ENCODE measurements at places on chromosomes 2 and 18. TPM values are rescaled to one million over a fixed set of nuclear protein-coding genes. Genes with fewer than 3 reads are reported as not detected.

DNA sequence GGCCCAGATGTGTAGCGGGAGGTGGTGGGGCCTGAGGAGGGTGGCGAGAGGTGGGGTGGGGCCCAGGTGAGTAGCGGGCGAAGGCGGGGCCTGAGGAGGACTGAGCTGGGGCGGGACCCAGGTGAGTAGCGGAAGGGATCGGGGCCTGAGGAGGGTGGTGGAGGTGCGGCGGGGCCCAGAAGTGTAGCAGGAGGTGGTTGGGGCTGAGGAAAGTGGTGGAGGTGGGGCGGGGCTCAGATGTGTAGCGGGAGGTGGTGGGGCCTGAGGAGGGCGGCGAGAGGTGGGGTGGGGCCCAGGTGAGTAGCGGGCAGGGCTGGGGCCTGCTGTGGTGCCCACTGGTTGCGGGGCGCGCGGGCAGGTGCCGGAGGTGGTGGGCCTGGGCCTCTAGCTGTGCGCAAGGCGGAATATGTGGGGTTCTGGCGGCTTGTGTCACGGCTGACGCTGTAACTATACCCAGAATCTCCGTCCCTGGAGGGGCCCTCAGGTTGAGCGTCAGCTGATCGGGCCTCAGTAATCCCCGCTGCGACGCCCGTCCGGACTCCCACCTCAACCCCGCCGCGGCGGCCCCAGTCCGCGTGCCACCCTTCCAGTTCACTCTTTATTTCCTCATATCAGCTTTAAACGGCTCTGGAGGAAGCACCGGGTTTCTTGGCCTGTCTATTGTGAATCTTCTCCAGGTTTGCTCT lies 866 bp upstream of the SF3B6 start:
- H3K27ac ChIP-seq = peak overlapping the region; percentile 84
- peaks cover 23% of the 10 kb centered on the region for H3K36me3 ChIP-seq
- H3K4me3 ChIP-seq = peak overlapping the region; percentile 83
- DNase-seq = no peak

GRCh38 chr2:129778584-129778877 lies 200.9 kb upstream of the RAB6C start:
- H3K27me3 ChIP-seq = no peaks in the 10 kb centered on the region
- no peaks in the 10 kb centered on the region for H3K4me1 ChIP-seq
- H3K36me3 ChIP-seq = no peaks in the 10 kb centered on the region
- no peak overlapping the region for H3K4me3 ChIP-seq
- no peak for DNase-seq

- no peak overlapping the region for H3K27ac ChIP-seq
- no peak for DNase-seq
- no peaks in the 10 kb centered on the region for H3K27me3 ChIP-seq
- H3K4me1 ChIP-seq = no peaks in the 10 kb centered on the region
- no peaks in the 10 kb centered on the region for H3K36me3 ChIP-seq
Observed at GRCh38 chr2:235964787-235965390, 203.3 kb downstream of the GBX2 start.

- H3K27me3 ChIP-seq = peaks cover 37% of the 10 kb centered on the region
- H3K4me1 ChIP-seq = peaks cover 14% of the 10 kb centered on the region
- H3K36me3 ChIP-seq = no peaks in the 10 kb centered on the region
- H3K4me3 ChIP-seq = peak overlapping the region; percentile 33
- no peak overlapping the region for H3K27ac ChIP-seq
Observed at GRCh38 chr2:127674241-127675209, 805 bp downstream of the LIMS2 start.

- H3K27me3 ChIP-seq = no peaks in the 10 kb centered on the region
- peak within 1 kb of the TSS; percentile 37 for H3K4me3 ChIP-seq
- H3K36me3 ChIP-seq = no peaks in the 10 kb centered on the region
- DNase-seq = peak; percentile 64
- no peaks in the 10 kb centered on the region for H3K4me1 ChIP-seq
Observed at GRCh38 chr18:26133652-26134051, at the start of gene PSMA8. PSMA8 (plus strand) TSS chr18:26133869; CDS start chr18:26133966, 97 bp downstream.

DNA sequence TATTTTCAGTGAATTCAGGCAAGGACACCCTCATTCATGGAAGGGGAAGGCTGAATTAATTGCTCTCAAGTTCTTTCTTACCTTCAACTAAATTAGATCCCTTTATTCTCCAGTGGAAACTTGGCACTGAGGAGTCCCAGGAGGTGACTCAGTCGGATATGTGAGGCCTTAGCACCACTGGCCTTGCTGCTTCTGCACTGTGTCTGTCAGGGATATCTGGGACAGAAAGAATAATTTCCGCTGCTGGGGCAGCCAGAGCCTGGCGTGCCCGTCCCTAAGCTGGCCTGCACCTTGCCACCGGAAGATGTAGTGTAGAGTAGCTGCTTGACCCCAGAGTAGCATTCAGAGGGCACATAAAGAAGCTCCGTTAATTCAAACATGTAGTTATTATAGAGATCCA lies 53.4 kb downstream of the LIMS1 start:
- peaks cover 49% of the 10 kb centered on the region for H3K4me1 ChIP-seq
- H3K4me3 ChIP-seq = no peak overlapping the region
- H3K36me3 ChIP-seq = no peaks in the 10 kb centered on the region
- H3K27ac ChIP-seq = peak overlapping the region; percentile 72

- no peak overlapping the region for H3K4me3 ChIP-seq
Observed at GRCh38 chr2:120969613-120970355, 234.1 kb downstream of the GLI2 start.

- H3K4me1 ChIP-seq = no peaks in the 10 kb centered on the region
- no peaks in the 10 kb centered on the region for H3K27me3 ChIP-seq
- H3K4me3 ChIP-seq = no peak overlapping the region
- DNase-seq = no peak
- H3K27ac ChIP-seq = no peak overlapping the region
Observed at GRCh38 chr2:99554238-99554637, 64.4 kb upstream of the REV1 start.

GRCh38 chr2:105188343-105188742 lies 53.2 kb upstream of the GPR45 start:
- H3K4me3 ChIP-seq = no peak overlapping the region
- no peak for DNase-seq
- peaks cover 12% of the 10 kb centered on the region for H3K4me1 ChIP-seq
- H3K27ac ChIP-seq = no peak overlapping the region

DNA sequence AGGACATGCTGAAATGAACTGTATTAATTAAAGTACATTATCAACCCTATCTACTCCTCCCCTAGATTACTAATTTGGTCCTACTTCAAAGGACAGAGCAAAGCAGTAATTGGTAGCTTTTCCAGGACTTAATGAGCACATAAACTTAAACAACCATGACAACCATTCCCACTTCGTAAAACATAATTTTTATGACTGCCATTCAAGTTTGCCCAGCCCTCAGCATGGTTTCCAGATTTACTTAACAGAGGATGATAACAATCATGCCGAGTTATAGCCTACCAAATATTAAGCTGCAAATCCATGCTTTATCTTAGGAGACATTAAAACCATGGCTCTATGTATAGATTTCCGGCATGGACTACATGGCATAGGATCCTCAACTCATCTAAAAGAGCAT lies 401.1 kb upstream of the CHAC2 start:
- no peaks in the 10 kb centered on the region for H3K27me3 ChIP-seq
- no peaks in the 10 kb centered on the region for H3K4me1 ChIP-seq
- DNase-seq = no peak
- H3K36me3 ChIP-seq = no peaks in the 10 kb centered on the region
- no peak overlapping the region for H3K4me3 ChIP-seq

DNA sequence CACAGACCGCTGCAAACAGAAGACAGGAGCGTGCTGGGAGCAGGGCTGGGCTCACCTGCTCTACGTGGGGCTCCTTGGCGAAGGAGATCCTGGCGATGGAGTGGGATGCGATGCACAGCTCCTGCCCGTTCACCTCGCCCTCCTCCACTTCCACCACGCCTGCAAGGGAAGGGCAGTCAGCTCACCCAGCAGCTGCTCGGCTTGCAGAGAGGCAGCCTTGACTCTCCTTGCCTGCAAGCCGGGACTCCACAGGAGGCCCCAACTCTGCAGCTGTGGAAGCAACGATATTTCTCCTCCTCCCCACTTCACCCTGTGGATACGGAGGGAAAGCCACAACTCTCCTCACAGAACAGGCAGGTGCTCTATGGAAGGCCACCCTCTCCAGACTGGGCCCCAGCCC lies 35.1 kb downstream of the THAP4 start:
- DNase-seq = no peak
- H3K27me3 ChIP-seq = no peaks in the 10 kb centered on the region
- H3K4me1 ChIP-seq = no peaks in the 10 kb centered on the region
- peaks cover 17% of the 10 kb centered on the region for H3K36me3 ChIP-seq
- H3K27ac ChIP-seq = no peak overlapping the region

- H3K4me1 ChIP-seq = peaks cover 70% of the 10 kb centered on the region
- H3K4me3 ChIP-seq = peak overlapping the region; percentile 89
- peak overlapping the region; percentile 92 for H3K27ac ChIP-seq
- no peaks in the 10 kb centered on the region for H3K27me3 ChIP-seq
- no peaks in the 10 kb centered on the region for H3K36me3 ChIP-seq
- DNase-seq = peak; percentile 23
Observed at GRCh38 chr2:64652231-64653108, 1.2 kb downstream of the SERTAD2 start.

- H3K4me1 ChIP-seq = peaks cover 3% of the 10 kb centered on the region
- H3K27ac ChIP-seq = no peak overlapping the region
- H3K4me3 ChIP-seq = no peak overlapping the region
- no peaks in the 10 kb centered on the region for H3K27me3 ChIP-seq
- no peaks in the 10 kb centered on the region for H3K36me3 ChIP-seq
- no peak for DNase-seq
Observed at GRCh38 chr18:58856881-58857280, 7.8 kb upstream of the ZNF532 start.

- H3K27me3 ChIP-seq = peaks cover 3% of the 10 kb centered on the region
- H3K27ac ChIP-seq = no peak overlapping the region
- H3K4me1 ChIP-seq = no peaks in the 10 kb centered on the region
- H3K4me3 ChIP-seq = no peak overlapping the region
- no peaks in the 10 kb centered on the region for H3K36me3 ChIP-seq
Observed at GRCh38 chr18:57234346-57234745, 87.5 kb downstream of the BOD1L2 start.

GRCh38 chr18:24071029-24071428 lies 56.5 kb downstream of the TTC39C start:
- DNase-seq = no peak
- peaks cover 5% of the 10 kb centered on the region for H3K36me3 ChIP-seq
- H3K27me3 ChIP-seq = no peaks in the 10 kb centered on the region
- H3K4me1 ChIP-seq = peaks cover 3% of the 10 kb centered on the region
- no peak overlapping the region for H3K4me3 ChIP-seq

DNA sequence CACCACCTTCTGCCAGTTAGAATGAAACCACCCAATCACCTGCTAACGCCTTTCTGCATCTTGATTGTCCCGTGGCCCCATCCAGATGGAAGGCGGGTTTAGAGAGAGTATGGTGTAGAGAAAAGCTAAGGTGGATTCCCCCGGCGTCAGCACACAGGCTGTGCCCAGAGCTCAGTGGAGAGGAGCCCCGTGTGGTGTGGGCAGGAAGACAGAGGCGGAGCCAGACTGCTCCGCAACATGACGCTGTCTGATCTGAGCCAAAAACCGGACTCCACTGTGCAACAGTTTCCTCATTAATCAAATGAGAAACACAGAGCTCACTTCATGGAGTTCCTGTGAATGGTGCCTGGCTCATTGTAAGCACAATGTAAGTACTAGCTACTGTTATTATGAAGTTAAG lies 448.1 kb upstream of the SMIM21 start:
- no peak overlapping the region for H3K4me3 ChIP-seq
- no peak for DNase-seq
- no peak overlapping the region for H3K27ac ChIP-seq
- no peaks in the 10 kb centered on the region for H3K27me3 ChIP-seq
- no peaks in the 10 kb centered on the region for H3K36me3 ChIP-seq

- H3K27me3 ChIP-seq = no peaks in the 10 kb centered on the region
- H3K4me3 ChIP-seq = no peak overlapping the region
- no peaks in the 10 kb centered on the region for H3K4me1 ChIP-seq
- DNase-seq = no peak
Observed at GRCh38 chr2:50648041-50648700, 383.8 kb downstream of the NRXN1 start.

DNA sequence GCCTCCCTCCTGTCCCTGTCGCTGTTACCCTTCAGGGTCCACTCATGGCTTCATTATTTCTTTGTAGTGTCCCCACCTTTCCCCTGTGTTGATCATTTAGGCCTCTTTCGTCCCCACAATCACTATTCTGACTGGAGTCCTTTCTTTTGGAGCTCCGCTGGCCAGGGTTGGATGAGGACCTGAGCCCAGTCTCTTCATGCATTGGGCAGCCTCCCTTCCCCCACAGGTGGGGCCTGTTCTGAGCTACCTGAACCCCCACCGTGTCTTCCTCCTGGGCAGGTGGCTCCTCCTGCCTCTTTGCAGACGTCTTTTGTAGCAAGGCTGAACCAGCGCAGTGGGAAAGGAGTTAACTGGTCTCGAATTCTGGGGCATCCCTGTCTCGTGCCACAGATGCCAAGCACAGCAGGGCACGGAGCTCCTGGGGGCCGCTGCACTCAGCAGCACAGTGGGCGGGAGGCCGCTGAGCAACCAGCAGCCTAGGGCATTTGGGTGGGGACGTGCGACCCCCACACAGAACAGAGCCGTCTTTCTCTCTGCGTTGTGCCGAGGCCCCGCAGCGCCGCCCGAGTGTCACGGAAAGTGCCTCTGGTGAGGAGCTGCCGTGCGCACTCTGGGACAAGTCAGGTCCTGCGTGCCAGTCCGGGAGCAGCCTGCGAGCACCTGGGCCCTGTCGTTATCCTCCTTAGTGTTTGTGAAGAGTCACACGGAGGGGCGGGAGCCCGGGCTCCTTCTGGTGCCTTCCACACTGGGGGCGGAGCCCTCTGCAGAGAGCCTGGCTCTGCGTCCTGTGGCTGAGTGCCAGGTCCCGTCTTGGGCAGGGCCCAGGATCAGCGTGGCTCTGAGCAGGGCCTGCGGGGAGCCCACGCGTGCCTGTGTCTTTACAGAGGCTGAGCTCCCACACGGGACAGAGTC lies 130.1 kb downstream of the NFATC1 start:
- DNase-seq = no peak
- H3K4me1 ChIP-seq = peaks cover 48% of the 10 kb centered on the region
- H3K27me3 ChIP-seq = no peaks in the 10 kb centered on the region
- no peaks in the 10 kb centered on the region for H3K36me3 ChIP-seq

DNA sequence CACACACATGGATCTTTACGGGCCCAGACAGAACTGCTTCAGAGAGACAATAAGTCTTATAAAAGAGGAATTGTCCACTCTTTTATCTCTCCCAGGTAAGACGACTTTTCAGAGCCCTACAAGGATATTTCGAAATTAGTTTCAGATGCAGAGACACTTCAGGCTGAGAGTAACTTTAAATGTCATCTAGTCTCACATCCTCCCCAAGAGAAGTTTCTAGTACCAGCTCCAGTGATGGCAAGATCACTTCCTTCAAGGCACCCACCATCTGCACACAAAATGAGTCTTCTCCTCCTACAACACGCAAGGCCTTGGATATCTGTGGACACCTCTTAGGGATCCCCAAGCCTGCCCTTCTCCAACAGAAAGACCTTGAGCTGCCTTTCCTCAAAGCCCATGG lies 39.0 kb upstream of the KLHL29 start:
- H3K27ac ChIP-seq = no peak overlapping the region
- DNase-seq = no peak
- no peaks in the 10 kb centered on the region for H3K27me3 ChIP-seq
- H3K4me3 ChIP-seq = no peak overlapping the region
- H3K36me3 ChIP-seq = no peaks in the 10 kb centered on the region
- H3K4me1 ChIP-seq = no peaks in the 10 kb centered on the region

GTF2A1L gene
- polyA plus RNA-seq = not detected

ECEL1 gene
- not detected for polyA plus RNA-seq

COPS9 gene
- polyA plus RNA-seq = 50.1 TPM

ANKRD30B gene
- polyA plus RNA-seq = not detected

DNAH6 gene
- polyA plus RNA-seq = 0.01 TPM

MAP3K19 gene
- polyA plus RNA-seq = 0.46 TPM

TACR1 gene
- polyA plus RNA-seq = 0.01 TPM

FAHD2B gene
- 12.4 TPM for polyA plus RNA-seq

MEP1B gene
- 0.13 TPM for polyA plus RNA-seq

G6PC2 gene
- polyA plus RNA-seq = not detected

ZAP70 gene
- polyA plus RNA-seq = 61.5 TPM

Measured in B cell (primary cell).